ENCODE measurements at places on chromosomes 11 and 22. TPM values are rescaled to one million over a fixed set of nuclear protein-coding genes. Genes with fewer than 3 reads are reported as not detected.
A peak's percentile ranks its signal among the peaks of the same experiment; 100 is the strongest.

DNA sequence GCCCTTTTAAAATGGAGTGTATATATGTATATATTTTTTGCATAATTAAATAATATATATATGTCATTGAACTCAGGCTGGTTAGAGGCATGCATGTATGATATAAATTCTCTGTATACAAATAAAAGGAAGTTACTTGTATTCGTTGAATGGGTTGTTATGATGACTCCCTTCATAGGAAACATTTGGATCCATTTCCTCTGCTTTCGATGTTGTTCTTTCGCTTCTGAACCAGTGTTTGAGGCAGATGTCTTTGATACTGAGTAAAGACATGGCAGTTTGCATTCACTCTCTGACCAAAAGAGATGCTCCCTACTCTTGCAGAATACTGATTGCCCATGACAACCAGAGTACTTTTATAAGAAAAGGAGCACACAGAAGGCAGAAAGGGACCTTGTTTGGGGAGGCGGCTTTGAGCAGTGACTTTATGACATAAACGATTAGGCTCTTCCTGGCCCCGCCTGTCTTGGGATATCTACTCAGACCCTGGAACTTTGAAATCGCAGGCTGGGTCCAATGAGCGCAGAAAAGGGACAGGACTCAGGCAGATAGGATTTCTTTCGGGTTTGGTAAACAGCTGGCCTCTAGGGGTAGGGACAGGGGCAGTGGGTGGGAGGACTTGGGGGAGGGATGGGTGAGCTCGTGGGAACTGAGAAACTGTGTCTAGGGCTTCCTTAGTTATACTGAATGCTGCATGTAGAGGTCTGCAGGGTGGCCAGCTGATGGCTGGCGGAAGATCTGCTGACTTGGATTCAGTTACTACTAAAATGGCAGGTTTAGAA is 23.2 kb downstream of the TIMP3 start:
- ATAC-seq, result no peak

- ATAC-seq, result peak; percentile 29
Observed at GRCh38 chr11:128324051-128324481, 263.3 kb downstream of the ETS1 start.

- ATAC-seq, result peak; percentile 41
Observed at GRCh38 chr11:11170352-11171084, 182.5 kb downstream of the CSNK2A3 start.

- peak; percentile 64 for ATAC-seq
Observed at GRCh38 chr11:66068923-66069714, 953 bp upstream of the PACS1 start.

The PKP3 gene
- not detected for total RNA-seq

DNA sequence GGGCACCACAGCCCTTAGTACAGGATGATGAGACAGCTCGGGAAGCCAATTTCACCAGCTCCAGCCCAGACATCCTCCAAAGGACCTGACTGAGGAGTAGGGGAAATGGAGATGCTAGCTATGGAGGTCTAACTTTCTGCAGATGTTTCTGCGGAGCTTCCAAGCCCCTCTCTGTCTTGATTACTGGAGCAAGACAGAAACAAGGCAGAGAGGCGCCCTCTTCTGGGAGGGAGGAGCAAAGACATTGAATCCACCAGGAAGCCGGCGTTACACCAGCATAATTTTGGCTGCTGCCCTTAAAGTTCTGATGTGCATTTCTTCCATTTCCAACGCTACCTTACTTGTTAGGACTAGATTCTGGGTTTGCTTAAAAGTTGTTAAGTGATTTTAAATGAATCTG is 107.3 kb upstream of the HSD17B12 start:
- ATAC-seq, result no peak

- ATAC-seq, result peak; percentile 90
Observed at GRCh38 chr11:121328176-121328966, 35.8 kb downstream of the SC5D start.

The RNF215 gene
- 10.7 TPM for total RNA-seq

DNA sequence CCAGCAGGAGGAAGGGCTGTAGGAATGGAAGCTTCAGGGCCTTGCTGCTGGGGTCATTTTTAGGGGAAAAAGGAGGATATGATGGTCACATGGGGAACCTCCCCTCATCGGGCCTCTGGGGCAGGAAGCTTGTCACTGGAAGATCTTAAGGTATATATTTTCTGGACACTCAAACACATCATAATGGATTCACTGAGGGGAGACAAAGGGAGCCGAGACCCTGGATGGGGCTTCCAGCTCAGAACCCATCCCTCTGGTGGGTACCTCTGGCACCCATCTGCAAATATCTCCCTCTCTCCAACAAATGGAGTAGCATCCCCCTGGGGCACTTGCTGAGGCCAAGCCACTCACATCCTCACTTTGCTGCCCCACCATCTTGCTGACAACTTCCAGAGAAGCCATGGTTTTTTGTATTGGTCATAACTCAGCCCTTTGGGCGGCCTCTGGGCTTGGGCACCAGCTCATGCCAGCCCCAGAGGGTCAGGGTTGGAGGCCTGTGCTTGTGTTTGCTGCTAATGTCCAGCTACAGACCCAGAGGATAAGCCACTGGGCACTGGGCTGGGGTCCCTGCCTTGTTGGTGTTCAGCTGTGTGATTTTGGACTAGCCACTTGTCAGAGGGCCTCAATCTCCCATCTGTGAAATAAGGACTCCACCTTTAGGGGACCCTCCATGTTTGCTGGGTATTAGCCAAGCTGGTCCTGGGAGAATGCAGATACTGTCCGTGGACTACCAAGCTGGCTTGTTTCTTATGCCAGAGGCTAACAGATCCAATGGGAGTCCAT is 14.1 kb downstream of the IL10RA start:
- no peak for ATAC-seq

DNA sequence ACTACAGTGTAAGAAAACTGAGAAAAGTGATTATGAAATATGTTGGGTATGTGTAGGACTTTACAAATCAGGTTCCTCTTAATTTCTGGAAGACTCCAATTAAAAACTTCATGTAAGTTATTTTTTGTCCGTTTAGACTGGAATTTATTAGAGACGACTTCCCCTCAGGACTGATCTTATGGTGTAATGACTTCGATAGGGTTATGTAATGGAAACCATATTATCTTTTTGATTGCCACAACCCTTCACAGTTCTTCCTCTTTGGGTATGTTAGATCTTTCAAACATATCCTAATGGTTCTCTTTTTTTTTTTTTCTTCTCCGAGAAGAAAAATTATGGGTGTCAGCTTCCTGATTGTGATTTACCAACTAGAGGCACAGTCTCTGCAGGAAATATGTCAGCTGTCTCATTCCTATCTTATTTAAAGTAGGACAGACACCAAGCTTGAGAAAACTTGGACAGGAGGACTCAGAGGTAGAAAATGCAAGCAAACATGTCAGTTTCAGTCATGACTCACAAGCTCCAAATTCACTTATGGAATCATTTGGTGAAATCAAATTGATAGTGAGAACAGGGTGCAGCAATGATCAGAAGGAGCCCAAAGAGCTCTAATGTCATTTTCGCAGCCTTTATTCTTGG is 11.1 kb upstream of the LDLRAD3 start:
- no peak for ATAC-seq

GRCh38 chr11:85627332-85627997 is at the start of gene DLG2:
Gene DLG2 (minus strand): TSS chr11:85627344.
- no peak for ATAC-seq

GRCh38 chr22:37887584-37888378 is 18.3 kb upstream of the MICALL1 start:
- no peak for ATAC-seq

The NNMT gene
- total RNA-seq, result not detected

GRCh38 chr11:125111001-125111342 is 454 bp downstream of the TMEM218 start:
- ATAC-seq, result no peak

The OR52N4 gene
- 1.8 TPM for total RNA-seq

The INS gene
- total RNA-seq, result not detected

The LRRC32 gene
- 5.6 TPM for total RNA-seq

The MMP27 gene
- total RNA-seq, result not detected

DNA sequence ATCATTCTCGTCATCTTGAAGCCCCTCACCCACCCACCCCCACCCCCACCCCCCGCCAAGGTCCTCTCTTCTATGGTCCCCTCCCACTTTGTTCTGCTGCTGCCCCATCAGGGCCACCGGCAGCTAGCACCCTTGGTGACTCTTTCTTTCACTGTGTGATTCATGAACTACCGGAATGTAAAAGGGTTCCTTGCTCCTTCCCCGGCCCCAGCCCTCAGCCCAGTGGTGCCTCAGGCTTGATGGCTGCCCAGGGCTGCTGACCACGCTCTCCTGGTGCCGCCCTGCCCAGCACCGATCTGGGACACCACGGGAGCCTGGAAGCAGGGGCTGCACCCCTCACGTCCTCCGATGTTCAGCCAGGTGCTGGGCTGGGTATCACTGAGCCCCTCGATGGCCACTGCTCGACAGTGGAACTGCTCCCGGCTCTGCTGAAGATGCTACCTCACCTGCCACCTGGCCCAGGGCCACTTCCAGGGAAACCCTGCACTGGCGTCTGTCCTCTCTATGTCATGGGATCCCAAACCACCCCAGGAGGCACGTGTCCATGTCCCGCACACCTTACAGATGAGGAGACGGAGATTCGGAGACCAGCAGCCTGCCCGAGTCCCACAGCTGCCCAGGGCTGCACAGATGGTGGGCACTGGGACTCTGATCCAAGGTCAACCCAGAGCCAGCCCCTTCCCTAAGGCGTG is 39.7 kb downstream of the IGLL5 start:
- no peak for ATAC-seq

The CABP4 gene
- 0.32 TPM for total RNA-seq

The CRYBB2 gene
- total RNA-seq, result not detected

DNA sequence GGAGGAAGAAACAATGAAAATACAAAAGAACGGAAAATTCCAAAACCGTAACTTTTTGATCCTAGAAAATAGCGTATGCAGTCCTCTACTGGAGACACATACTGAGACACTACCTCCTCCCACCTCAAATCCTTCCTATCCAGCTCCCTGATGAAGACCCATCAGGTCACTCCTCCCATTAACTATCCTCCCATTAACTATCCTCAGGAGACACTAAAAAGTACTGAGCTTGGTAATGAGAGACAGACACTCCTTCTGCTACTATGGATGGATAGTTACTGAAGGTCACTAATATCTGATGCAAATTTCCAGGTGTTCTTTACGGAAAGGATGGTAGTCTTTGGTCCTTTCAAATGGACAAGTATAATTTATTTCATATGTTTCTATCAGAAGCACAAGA is 237.5 kb upstream of the BLID start:
- ATAC-seq, result no peak

- peak; percentile 66 for ATAC-seq
Observed at GRCh38 chr11:125164422-125165110, at the start of gene PKNOX2. Gene PKNOX2 (plus strand): TSS chr11:125164751. CDS start chr11:125351306, 186,555 bp downstream.

The CD3D gene
- 365 TPM for total RNA-seq

DNA sequence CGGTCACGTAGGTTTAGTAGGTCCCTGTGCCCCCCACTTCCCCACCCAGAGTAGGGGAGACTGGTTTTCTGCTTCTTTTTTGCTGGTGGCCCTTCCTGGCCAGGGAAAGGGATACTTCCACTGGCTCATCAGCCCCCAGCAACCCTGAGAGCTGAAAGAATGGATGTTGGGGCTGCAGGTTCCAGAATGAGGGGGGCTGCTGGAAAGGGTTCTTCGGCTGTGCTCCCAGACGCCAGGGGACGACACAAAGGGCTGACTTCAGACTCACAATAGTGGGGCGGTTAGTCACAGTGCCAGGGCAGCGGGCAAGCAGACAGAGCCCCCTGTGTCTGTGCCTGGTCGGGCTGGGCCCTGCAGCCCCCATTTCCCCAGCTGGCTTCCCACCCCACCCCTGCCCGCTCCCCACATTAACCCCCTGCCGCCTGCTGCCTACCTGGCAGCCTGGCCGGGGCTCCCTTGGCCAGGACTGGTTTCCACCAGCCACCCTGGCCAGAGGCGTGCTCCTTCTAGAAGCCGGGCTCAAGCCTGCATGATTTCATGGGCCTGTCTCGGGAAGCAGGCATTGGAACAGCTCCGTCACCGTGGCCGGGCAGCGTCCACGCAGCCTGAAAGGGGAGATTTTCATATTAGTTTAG is 79.1 kb upstream of the WNT7B start:
- no peak for ATAC-seq

DNA sequence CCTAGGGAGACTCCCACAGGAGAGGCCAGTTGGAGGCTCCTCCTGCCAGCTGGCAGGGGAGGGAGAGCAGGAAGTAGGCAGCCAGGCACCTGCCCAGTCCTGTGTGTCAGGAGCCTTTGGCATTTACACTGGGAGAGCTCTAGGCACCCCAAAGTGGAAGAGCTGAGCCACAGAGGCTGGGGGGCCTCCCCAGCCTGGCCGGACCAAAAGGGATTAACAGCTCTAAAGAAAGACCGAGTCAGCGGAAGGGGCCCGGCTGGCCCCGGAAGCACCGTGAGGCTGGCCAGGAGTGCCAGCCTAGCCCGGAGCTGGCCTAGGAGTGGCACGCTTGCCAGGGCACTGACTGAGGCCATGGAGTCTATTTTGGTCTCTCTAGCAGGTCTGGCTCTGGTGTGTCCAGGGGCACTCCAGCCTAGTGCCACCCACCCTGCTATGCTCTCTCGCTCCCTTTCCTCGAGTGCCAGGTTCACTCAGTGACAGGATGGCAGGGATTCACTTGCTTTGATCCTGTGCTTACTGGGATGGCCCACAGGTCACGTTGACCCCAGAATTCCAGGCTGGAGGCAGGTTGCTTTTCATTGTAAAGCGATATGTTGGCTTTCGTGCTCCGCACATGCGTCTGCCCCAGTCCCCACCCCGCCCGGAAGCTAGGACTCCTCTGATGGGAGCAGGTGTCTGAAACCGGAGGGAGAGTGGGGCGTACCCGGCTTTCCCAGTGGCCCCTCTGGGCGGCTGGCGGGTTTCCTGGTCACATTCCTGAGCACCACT is 3.3 kb upstream of the KMT5B start:
- no peak for ATAC-seq

- ATAC-seq, result no peak
Observed at GRCh38 chr11:43989162-43989981, 46.9 kb downstream of the C11orf96 start.

GRCh38 chr11:86676533-86677154 is 4.2 kb upstream of the ME3 start:
- ATAC-seq, result no peak

- no peak for ATAC-seq
Observed at GRCh38 chr11:126597041-126597440, 241.6 kb downstream of the ST3GAL4 start.

The PI4KA gene
- total RNA-seq, result 96.0 TPM

The OR5AR1 gene
- not detected for total RNA-seq

DNA sequence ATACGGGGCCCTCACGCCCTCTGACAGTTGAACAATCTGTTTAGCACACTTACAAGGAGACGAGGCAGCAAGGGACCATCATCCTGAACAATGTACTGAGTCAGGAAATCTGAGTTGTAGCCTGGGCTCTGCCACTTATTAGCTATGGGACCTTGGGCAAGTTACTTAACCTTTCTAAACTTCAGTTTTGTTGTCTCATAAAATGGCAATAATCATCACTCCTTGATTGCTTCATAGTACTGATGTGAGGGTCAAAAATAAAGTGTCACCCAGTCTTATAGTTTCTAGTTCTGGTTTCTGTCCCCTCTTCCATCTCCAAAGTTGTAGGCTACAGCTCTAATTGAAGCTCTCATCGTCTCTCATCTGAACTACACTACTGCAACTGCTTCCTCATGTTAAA is 46.7 kb downstream of the RELT start:
- no peak for ATAC-seq

The NLRP6 gene
- 2.2 TPM for total RNA-seq

Measured in activated T-helper 17 cell treated with anti-CD3 and anti-CD28 coated beads, Interleukin-2, amount 50 U/mL, for 72 hours (primary cell).